ENCODE measurements at places on chromosomes 1 and 21.

DNA sequence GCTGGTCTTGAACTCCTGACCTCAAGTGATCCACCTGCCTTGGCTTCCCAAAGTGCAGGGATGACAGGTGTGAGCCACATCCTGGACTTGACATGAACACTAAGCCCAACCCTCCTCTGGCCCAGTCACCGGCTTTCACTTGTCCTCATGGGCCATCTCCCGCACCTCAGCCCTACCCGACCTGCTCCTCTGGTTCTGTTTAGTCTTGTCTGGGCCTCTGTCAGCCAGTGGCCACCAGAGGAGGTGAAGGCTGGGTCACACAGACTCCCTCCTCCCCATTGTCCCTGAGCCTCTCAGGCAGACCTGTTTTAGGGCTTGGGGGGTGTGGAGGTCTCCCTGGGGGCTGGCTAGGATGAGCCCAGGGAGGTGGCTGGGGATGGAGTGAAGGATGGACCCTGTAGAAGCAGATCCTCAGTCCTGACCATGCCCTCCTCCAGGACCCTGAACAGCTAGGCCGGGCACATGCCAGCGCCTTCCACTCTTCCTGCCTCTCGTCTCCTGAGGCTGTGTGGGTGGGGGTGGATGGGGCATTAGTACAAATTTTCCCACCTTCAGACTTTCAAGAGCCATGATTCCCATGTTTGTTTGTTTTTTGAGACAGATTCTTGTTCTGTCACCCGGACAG lies 26.1 kb upstream of the UMODL1 start:
- DNase-seq = no peak

DNA sequence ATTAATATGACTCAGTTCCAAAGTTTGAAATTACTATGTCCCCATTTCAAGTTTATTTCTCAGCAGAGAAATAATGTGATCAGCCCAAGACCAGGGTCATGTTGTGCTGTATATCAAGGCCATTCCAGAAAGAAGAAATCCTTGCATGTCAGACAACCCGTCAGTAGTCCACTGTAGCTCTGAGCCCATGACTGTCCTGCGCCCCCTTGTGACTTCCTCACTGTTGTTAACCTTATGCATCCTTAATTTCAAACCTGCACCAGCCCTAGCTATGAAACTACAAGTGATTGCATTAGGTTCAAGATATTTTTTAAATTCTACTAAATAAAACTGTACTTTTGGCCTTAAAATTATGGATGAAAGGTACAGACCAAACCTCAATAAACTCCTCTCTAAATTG lies 133.0 kb downstream of the LRRC7 start:
- DNase-seq = no peak

DNA sequence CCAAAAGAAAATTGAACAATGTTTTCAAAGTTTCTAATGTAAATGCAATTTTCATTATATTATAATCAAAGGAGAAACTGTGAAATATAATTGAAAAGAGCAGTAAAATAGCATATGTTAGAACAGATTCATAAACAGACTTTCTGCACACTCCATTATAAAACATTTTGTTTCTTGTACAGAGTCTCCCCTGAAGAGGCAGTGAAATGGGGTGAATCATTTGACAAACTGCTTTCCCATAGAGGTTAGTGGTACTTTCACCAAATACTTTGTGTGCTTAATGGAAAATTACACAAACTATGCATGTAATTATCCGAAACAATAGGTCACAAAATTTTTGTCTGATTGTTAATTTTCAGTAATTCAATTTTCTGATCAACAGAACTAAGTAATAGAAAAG lies 1.9 kb downstream of the RGS18 start:
- no peak for DNase-seq

GRCh38 chr1:35962952-35963351 lies 32.0 kb downstream of the AGO3 start:
- DNase-seq = no peak

GRCh38 chr1:63883494-63884235 lies 109.8 kb downstream of the ROR1 start:
- no peak for DNase-seq

DNA sequence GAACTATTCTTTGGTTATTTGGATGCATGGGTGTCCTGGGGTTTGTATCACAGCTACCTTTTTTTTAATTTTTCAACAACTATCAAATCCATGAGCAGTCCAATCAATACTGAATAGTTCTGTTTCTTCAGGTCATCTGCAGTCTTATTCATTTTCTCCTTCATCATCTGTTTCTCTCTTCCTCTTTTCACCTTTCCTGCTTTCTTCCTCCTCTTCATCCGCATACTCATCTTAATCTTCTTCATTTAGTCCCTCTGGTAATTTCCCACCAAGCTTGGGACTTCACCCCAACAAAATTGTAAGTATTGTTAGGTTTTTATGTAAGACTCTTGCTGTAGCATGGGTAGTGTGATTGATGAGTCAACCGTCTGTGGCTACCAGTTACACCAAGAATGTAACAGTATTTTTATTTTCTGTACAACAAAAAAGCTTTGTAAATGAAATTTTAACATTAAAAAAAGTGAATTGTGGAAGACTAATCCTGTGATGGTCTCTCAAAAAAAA lies 184.1 kb upstream of the RNPC3 start:
- DNase-seq = no peak

DNA sequence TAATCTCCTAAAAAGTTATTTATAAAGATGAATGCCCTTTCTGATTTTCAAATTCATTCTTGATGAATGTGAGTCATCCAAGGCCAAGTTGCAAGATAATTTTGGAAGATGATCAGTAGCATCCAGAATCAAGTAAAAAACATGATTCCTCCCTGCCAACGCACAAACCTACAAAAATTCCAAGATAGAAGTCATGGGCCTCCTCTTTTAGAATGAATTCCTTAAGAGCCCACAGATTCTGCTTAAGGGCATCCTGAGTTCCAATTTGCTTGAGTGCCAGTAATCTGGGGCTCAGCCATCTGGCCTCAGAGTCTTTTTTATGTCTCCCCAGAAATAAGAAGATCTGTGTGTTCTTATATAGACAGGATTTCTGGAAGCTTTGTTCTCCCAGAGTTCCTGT lies 23.2 kb upstream of the SPATA6 start:
- DNase-seq = no peak

DNA sequence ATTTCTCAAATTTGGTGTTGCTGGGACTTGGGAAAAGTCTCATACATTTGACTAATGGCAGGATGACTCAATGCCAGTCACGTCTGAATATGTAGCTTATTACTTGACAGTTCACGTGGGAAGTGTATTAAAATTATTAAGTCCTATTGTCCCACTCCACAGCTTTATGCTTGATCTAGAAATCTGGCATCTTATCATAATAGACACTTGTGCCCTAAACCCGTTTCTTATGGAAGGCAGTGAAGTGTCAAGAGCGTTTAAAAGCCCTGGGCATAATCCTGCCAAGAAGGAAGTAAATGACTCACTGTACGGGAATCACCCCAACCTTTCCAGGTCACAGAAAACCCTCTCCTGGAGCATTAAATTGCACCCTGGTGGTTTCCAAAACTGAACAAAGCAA lies 207.4 kb downstream of the APP start:
- DNase-seq = no peak

DNA sequence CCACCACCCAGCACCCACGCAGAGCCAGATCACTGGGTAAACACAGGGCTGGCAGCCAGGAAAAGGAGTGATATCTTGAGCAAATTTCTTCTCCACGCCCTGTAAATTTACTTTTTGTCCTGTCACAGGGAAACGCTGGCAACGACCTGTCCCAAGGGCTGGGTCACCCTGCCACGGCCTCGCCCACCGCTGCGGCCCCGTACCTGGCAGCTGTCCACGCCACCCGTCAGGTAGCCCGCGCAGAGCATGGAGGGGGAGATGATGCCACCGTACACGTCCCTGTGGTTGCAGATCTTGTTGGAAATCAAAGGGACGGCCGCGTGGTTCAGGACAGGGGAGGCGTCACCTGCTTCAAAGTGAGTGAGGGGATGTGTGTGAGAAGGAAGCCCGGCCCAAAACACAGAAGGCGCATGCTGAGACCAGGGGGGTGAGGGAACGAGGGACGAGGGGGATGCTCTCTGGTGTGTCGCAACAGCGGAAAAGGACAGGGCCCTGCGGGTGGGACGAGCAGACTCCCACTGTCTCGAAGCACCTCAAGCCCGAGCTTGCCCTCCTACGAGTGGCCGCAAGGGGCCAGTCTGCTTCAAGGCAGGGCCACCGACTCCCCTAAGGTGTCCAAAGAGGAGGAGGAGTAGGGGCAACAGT lies 10.1 kb upstream of the TFF1 start:
- DNase-seq = no peak

GRCh38 chr1:1001057-1001783 lies 1.3 kb upstream of the HES4 start:
- no peak for DNase-seq

- DNase-seq = no peak
Measured at GRCh38 chr1:106435269-106435668, 621.2 kb upstream of the PRMT6 start.

GRCh38 chr1:180571832-180572636 lies 13.3 kb downstream of the OVAAL start:
- DNase-seq = no peak

GRCh38 chr1:7252411-7253117 lies 467.3 kb downstream of the CAMTA1 start:
- DNase-seq = no peak

DNA sequence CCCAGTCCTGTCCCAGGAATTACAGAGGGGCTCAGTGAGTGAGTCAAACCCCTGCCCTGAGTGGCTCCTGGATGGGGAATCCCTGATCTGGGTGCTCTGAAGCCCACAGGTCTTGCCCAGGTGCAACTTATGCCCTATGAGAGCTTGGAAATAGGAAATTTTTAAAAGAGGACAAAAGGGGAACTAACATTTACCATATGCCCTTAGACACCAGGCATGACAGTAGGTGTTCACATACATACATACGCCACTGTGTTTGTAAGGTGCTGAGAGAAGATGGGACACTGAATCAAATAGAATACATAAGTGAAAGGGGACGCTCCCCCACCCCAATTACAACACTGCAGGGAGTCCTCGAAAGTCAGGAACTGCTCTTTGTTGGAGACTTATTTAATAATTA lies 1.4 kb downstream of the CFAP45 start:
- no peak for DNase-seq

DNA sequence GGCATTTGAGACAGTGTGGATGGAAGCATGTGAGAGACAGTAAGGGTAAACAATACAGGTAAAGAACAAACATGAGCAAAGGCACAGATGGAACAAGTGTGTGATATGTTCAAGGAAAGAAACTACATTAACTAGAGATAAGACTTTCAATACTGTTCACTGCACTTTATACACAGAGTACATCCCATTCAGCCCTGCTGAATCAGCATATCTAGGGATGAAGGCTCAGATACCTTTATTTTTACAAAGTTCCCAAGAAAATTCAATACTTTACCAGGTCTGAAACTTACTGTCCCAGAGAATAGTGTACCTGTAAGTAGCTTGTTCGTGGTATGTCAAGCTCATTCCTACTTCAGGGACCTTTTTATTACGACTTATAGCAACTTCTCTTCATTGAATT lies 122.5 kb downstream of the LHX4 start:
- DNase-seq = no peak

GRCh38 chr1:222104694-222105392 lies 363.0 kb upstream of the DUSP10 start:
- DNase-seq = no peak

GRCh38 chr1:20819818-20820217 lies 32.7 kb upstream of the HP1BP3 start:
- no peak for DNase-seq

All from substantia nigra (tissue), 51 donors.